ENCODE measurements at places on chromosomes 1 and 21.

- peak; percentile 56 for DNase-seq
Measured at GRCh38 chr1:201585093-201585483, 46.2 kb downstream of the NAV1 start.

DNA sequence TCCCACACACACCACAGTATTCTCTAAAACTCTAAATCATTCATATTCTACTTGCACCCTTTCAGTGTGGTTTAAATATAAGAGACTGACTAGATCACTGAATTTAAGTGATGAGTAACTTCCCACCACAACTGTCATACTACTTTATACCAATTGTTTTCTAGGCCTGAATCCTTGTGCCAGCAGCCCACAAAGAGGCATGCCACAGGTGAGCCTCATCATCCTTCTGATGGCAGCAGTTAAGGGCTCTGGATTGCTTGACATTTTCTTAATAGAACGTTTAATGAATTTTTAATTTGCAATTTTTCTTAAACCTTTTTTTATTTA lies 9.6 kb downstream of the C1orf105 start:
- no peak for DNase-seq

GRCh38 chr1:243470502-243470901 lies 214.7 kb downstream of the SDCCAG8 start:
- no peak for DNase-seq

GRCh38 chr1:115495625-115496024 lies 146.1 kb upstream of the VANGL1 start:
- DNase-seq = peak; percentile 16

GRCh38 chr21:25054689-25055088 lies 552.6 kb downstream of the MRPL39 start:
- DNase-seq = no peak

DNA sequence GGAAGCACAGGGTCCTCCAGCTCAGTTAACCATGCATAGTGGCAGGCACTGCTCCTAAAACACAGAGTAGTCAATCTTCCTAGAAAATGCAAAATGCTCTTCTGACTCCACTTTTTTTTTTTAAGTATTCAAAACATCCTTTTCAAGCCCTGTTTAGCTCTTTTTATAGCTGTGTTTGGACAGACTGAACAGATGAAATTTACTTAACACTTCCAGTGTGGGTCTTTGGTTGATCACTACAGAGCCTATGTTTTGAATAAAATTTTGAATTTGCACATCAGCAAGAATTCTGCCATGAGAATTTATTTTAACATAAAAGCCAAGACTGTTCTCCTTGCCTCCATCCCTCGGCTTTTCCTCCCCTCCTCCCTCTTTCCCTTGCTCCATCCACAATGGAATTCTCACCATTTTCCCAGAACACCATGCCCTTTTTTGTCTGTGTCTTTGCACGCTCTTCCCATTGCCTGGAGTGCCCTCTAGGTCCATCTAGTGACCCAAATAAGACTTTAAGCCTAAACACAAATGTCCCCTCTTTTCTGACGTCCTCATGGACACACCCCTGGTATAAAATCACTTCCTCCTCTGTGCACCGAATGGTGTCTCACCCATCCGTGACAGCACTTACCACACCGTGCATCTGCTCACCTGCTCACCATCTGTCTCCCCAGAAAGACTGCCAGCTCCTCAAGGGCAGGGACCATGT lies 24.0 kb upstream of the CPT2 start:
- DNase-seq = peak; percentile 65

DNA sequence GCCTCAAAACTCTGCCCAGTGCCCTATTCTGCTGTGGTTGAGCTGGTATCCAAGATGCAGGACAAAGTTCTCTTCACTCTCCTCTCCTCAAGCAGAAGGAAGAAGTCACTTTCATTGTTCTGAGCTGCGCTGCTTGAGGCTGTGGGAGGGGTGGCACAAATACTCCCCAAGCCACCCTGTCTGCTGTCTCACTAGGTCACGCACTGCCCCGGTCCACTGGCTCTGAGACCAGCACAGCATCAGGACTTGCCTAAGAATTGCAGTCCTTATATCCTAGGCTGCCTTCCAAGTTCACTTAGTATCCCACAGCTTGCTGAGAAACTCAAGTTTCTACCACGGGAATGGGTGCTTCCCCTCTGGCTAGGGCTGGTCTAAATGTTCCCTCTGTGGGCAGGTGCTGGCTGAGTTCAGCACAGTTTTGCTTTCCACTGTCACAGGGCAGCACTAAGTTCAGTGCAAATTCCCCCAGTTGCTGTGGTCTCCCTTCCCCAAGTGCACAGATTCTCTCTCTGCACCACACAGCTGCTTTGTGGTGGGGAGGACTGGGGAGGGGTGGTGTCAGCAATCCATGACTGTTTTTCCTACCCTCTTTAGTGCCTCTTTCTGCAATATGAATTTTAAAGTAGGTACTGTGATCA lies 32.4 kb downstream of the SLC9C2 start:
- DNase-seq = no peak

DNA sequence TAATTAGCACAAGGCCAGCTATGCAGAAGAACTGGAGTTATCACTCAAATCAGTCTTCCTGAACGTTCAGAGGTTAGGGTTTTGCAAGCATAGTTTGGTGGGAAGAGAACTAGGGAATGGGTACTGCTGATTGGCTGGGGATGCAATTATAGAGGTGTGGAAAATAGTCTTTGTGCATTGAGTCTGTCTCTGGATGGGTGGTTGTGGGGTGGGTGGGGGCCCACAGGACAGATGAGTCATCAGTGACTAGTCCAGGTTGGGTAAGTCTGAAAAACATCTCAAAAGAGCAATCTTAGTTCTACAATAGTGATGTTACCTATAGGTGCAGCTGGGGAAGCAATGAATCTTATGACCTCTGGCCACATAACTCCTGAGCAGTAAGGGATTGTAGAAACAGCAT lies 89.7 kb upstream of the HMCN1 start:
- no peak for DNase-seq

DNA sequence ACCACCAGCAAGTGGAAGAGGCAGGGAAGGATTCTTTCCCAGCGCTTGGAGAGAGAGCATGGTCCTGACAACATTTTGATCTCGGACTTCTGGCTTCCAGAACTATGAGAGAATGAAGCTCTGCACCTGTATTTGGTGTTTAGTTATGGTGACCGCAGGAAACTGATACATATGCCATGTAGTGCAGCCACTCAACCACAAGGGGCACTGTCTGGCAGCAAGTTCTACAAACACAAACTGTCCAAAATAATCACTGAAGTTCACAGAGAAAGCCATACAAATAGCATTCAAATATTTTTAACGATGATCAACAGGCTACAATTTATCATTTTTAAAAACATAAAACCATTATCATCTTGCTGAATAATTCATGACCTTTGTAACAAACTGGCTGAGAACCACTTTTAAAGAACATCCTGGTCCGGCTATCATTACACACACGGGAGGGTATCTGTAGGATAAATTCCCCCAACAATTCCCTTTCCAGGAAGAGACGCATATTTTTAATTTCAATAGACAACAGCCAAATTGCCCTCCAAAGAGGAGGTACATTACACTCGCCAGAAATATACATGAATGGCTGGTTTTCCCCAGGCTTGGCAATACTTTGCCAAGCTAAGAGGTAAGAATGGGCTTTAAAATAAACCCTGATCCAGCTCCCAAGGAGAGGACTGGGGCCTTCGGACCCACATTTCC lies 9.2 kb upstream of the CBR3 start:
- DNase-seq = no peak

DNA sequence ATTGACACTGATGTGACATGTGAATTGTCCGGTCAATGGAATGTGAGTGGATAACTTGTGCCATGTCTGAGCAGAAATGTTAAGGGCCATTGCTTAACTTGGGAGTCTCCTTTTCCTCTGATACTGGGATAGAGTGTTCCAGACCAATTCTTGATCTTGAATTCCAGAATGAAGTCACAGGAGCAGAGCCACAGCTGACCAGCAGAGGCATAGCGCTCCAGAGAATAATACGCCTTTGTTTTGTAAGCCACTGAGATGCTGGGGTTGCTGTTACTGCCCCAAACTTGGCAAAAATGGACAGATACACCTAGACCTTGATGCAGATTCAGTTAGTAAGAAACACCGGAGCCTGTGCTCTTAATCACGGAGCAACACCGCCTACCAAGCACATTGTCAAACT lies 6.3 kb downstream of the KCNJ6 start:
- DNase-seq = peak; percentile 6

GRCh38 chr1:203197625-203198024 lies 11.1 kb upstream of the CHI3L1 start:
- DNase-seq = peak; percentile 64

- DNase-seq = no peak
Measured at GRCh38 chr1:180268556-180269075, 38.6 kb downstream of the LHX4 start.

DNA sequence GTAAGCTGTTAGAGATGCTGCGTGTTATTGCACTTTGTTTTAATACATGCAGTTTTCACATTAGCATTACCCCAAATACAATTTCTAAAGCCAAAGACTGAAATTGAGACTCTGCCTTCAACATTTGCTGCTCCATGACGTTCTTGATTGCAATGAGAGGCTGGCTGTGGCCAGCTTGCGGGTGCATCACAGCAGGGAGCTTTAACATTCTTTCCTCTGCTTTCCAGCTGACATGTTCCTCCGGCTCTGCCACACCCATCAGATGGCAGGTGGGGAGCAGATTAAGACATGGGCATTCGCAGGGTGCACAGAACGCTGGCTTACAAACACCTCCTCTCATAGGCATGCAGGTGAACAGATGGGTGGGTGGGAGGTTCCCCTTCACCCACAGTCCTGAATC lies 314.1 kb downstream of the DISC1 start:
- DNase-seq = no peak

DNA sequence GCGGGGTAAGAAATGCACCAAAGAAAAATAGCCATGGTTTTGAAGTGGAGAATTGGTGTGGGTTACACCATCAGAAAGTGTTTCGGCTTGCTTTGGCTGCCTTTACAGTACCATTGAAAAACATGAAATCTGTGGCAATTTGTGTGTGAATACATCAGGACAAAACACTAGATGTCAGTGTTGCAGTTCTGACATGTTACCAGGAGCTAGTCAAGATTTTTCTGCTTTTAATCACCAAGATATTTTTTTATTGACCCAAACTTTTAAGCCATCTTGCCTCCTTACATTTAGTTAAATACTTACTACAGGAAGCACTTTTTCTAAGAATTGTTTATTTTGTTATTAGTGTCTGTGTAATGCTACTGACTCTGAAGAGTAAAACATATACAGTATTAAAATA lies 14.3 kb downstream of the RRP15 start:
- DNase-seq = peak; percentile 36

DNA sequence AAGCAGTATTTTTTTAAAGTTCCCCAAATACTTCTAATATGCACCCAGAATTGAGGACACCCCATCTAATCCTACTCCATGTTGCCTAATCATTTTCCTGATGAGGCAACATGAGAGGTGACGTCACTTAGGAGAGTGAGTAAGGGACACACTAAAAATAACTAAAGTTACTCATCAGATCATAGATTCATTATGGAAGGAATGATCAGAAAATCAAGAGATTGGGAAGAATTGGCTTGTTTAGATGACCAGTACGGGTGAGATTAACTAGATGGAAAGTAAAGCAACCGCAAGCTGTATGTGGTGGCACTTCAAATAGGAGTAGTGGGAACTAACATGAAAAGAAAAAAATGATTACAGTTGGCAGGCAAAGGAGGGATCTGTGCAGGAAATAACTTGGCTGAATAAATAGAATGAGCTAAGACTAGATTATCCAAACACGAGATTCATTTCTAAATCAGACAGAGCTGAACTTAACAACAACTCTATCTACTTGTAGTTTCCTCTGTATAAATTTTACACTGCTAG lies 61.4 kb upstream of the CXADR start:
- peak; percentile 85 for DNase-seq

DNA sequence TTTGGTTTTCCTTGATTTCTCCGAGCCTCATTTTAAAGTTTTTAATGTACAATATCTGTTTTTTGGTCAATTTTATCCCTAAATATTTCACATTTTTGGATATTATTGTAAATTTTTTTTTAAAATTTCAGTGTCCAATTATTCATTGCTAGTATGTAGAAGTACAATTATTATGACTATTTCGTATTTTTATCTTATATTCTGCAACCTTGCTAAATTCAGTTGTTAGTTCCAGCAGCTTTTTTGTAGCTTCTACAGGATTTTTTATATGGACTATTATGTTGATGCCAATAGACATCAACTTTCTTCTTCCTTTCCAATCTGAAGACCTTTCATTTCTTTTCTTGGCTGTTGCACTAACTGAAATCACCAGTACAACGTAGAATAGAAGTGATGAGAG lies 4.1 kb upstream of the PLA2G2F start:
- DNase-seq = no peak

DNA sequence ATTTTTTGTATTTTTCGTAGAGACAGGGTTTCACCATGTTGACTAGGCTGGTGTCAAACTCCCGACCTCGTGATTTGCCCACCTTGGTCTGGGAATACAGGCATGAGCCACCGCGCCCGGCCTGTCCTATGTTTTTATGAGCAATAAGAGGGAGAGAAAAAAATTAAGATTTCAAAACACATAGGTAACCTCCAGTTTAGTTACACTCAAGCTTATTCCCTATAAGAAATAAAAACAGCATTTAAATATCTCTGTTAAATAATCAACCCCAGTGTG lies 7.1 kb downstream of the RSBN1 start:
- no peak for DNase-seq

- DNase-seq = no peak
Measured at GRCh38 chr1:228941666-228942065, 206.4 kb downstream of the RHOU start.

DNA sequence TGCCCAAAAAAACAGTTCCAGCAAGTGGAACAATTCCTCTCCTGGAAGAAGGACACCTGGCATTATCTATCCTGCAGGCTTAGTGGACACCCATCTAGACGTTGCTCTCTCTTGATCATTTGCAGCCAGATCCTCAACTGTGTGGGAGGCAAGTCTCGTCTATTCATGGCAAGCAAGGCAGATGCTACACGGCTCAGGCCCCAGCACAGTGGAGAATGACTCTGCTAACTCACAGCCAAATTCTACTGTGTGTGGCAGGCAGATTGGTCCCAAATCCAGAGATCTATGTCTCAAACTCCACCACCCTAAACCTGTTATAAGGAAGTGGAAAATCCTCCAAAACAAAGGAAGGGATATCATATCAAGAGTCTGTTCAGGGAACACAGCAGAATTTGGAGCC lies 7.0 kb downstream of the TNNT2 start:
- no peak for DNase-seq

GRCh38 chr1:178091986-178092745 lies 1.7 kb upstream of the RASAL2 start:
- peak; percentile 60 for DNase-seq

DNA sequence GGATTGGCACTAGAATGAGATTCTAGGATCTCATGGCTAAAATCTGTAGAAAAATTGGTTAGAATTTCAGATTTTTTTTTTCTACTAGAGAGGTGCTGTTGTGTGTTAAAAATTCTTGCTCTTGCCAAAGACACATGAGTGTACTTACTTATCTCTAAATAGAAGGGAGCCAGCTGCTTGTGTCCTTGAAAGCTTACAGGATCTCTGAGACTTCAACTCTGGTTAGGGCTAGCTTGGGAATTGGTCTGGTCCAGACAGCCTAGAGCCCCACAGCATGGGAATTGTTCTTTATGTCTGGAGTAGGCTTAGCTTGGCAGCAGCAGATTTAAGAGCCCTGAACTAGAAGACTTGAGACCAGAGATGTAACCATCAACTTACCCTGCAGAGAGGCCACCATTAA lies 37.3 kb downstream of the MACO1 start:
- peak; percentile 18 for DNase-seq
